WTC11 (cell line): ENCODE measurements at places on chromosomes 4 and X.
A peak's percentile ranks its signal among the peaks of the same experiment; 100 is the strongest.

- H3K36me3 ChIP-seq = no peaks in the 10 kb centered on the region
- no peaks in the 10 kb centered on the region for H3K27me3 ChIP-seq
- H3K4me1 ChIP-seq = peaks cover 9% of the 10 kb centered on the region
- no peak overlapping the region for H3K4me3 ChIP-seq
- no peak for DNase-seq
Measured at GRCh38 chr4:94525993-94526728, 74.4 kb downstream of the PDLIM5 start.

GRCh38 chr4:113071805-113072204, 22.4 kb downstream of the ANK2 start:
- peaks cover 8% of the 10 kb centered on the region for H3K27me3 ChIP-seq
- no peaks in the 10 kb centered on the region for H3K36me3 ChIP-seq
- DNase-seq = no peak
- no peak overlapping the region for H3K4me3 ChIP-seq
- H3K4me1 ChIP-seq = peaks cover 4% of the 10 kb centered on the region

DNA sequence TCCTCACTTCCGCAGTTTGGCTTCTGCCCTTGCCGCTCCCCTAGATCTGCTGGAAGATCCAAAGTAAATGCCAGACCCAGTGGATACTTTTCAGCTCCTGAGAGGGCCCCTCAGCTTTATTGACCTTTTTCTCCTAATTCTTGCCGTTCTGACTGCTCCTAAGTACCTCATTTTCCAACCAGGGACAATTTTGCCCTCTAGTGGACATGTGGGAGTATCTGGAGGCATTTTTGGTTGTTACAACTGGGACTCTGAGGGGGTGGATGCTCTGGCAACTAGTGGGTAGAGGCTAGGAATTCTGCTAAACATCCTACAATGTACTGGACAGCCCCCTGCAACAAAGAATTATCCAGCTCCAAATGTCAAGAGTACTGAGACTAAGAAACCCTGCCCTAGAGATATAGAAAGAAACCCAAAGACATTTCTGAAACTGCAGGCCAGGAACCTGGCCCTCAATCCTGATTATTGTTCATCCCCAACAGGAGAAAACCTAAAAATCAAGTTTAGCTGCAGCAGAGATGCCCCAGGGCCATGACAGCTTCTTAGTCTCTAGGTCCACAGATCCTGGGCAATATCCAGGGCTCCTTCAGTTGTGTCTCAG, 3.4 kb downstream of the TEX13B start:
- H3K4me1 ChIP-seq = peaks cover 42% of the 10 kb centered on the region
- H3K27ac ChIP-seq = peak overlapping the region; percentile 94
- no peaks in the 10 kb centered on the region; the same call in 1 of the 2 replicates for H3K27me3 ChIP-seq
- H3K36me3 ChIP-seq = peaks cover 21% of the 10 kb centered on the region
- no peak for DNase-seq

DNA sequence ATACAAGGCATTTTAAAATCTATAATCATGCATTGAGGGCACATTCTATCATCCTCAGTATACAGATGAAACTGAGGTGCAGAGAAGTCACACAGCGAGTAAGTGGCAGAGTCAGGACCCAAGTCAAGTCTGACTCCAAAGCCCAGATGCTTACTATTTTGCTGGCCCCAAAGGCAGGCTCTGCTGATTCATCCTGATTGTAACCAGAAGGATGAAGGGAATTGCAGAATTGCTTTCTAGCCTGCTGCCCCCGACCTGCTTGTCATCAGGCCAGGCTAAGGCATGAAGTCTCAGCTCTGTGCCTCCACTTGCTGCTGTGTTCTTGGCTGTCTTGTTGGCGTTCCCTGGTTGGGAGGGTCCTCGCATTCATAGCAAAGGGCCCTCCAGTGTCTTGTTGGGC, 62.7 kb downstream of the SLC9A6 start:
- peaks cover 5% of the 10 kb centered on the region; the same call in 1 of the 2 replicates for H3K4me1 ChIP-seq
- H3K36me3 ChIP-seq = no peaks in the 10 kb centered on the region
- H3K27me3 ChIP-seq = no peaks in the 10 kb centered on the region
- H3K4me3 ChIP-seq = no peak overlapping the region
- no peak for DNase-seq
